ENCODE measurements at places on chromosomes 16 and 17. TPM values are rescaled to one million over a fixed set of nuclear protein-coding genes. Genes with fewer than 3 reads are reported as not detected.

ERN2 gene
- 3.9 TPM for total RNA-seq

- H3K4me1 ChIP-seq = peaks cover 3% of the 10 kb centered on the region
- no peak for DNase-seq
- H3K36me3 ChIP-seq = no peaks in the 10 kb centered on the region
- no peak overlapping the region for H3K4me3 ChIP-seq
- no peak overlapping the region for H3K27ac ChIP-seq
Observed at GRCh38 chr17:80180192-80180591, 10.4 kb downstream of the CARD14 start.

- H3K4me3 ChIP-seq = peak overlapping the region; percentile 26
- H3K36me3 ChIP-seq = no peaks in the 10 kb centered on the region
- H3K27ac ChIP-seq = peak overlapping the region; percentile 89
- peaks cover 52% of the 10 kb centered on the region for H3K4me1 ChIP-seq
- H3K27me3 ChIP-seq = no peaks in the 10 kb centered on the region
Observed at GRCh38 chr16:3645108-3645503, 9.4 kb upstream of the DNASE1 start.

CTRL gene
- 3.6 TPM for total RNA-seq

GRCh38 chr16:3935921-3936320, 55.4 kb upstream of the CREBBP start:
- DNase-seq = no peak
- peaks cover 5% of the 10 kb centered on the region for H3K4me1 ChIP-seq
- no peaks in the 10 kb centered on the region for H3K36me3 ChIP-seq
- H3K4me3 ChIP-seq = no peak overlapping the region
- no peak overlapping the region for H3K27ac ChIP-seq

- no peak overlapping the region for H3K27ac ChIP-seq
- no peak for DNase-seq
- no peak overlapping the region for H3K4me3 ChIP-seq
- H3K36me3 ChIP-seq = peaks cover 2% of the 10 kb centered on the region
- H3K4me1 ChIP-seq = peaks cover 40% of the 10 kb centered on the region
Observed at GRCh38 chr16:24206926-24207325, 49.2 kb upstream of the CACNG3 start.

ADAP2 gene
- total RNA-seq = 0.69 TPM

GRCh38 chr17:66775881-66776400, 59.0 kb upstream of the CACNG5 start:
- H3K27ac ChIP-seq = peak overlapping the region; percentile 100
- no peak overlapping the region for H3K4me3 ChIP-seq
- peaks cover 5% of the 10 kb centered on the region for H3K36me3 ChIP-seq
- no peaks in the 10 kb centered on the region for H3K27me3 ChIP-seq

- no peak overlapping the region for H3K4me3 ChIP-seq
- peak overlapping the region; percentile 72 for H3K27ac ChIP-seq
- H3K36me3 ChIP-seq = peaks cover 66% of the 10 kb centered on the region
- peaks cover 15% of the 10 kb centered on the region for H3K4me1 ChIP-seq
- no peak for DNase-seq
- no peaks in the 10 kb centered on the region for H3K27me3 ChIP-seq
Observed at GRCh38 chr17:21002309-21003006, 40.4 kb downstream of the USP22 start.
